ENCODE measurements at places on chromosomes 2 and 18.

DNA sequence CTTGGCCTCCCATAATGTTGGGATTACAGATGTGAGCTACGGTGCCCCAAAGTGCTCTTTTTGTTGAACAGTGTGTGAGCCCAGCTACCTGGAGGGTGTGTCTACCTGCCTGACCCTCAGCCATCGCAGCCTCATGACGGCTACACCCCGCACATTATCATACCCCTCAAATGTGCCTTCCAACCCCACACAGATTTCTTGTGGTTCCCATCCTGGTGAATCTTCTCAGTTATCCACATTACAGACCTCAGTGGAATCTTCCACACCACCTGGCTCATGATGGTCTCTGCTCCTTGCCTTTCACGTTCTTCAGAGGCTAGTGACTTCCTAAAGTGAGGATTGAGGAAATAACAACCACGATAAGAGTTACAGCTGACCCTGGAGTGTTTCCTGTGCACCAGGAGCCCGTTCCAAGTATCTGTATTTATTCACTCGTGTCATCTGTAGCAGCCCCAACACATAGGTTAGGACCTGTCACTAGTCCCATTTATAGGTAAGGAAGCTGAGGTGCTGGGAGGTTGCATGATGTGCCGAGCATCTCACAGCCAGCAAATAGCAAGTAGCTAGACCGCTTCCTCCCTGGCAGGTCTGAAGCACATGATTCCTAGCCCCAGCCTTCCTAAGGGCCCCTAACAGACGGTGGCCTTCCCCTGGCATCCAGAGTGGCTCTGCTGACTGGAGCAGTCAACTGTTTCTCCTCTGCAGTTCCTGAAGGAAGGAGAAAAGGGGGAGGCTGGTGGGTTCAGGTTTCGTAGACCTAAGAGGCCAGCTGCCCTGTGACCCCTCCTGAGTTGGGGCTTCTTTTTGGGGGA lies 47.3 kb downstream of the TCF7L1 start:
- no peak for DNase-seq

GRCh38 chr18:56326336-56327072 lies 311.9 kb downstream of the TXNL1 start:
- no peak for DNase-seq

- DNase-seq = no peak
Measured at GRCh38 chr18:25145731-25146511, 206.0 kb downstream of the ZNF521 start.

- no peak for DNase-seq
Measured at GRCh38 chr2:23445450-23445868, 60.5 kb downstream of the KLHL29 start.

DNA sequence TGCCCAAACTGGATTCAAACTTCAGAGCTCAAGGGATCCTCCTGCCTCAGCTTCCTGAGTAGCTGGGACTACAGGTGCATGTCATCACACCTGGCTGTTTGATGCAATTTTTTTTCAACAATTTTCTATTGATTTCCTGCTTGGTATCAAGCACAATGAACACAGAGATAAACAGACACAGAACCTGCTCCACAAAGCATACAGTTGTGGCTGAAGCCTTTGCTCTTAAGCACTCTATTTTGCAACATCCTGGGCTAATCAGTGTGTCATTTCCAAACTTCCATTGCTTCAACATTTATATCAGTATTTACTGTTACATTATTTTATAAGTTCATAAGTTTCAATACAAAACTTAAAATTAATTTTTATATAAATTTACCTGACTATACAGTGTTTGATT lies 79.4 kb downstream of the NEB start:
- no peak for DNase-seq

GRCh38 chr2:166610180-166610912 lies 116.3 kb upstream of the SCN7A start:
- no peak for DNase-seq
